Suppressor macrophage treated with lipopolysaccharide for 4 hours (primary cell): ENCODE measurements at places on chromosomes 6 and 20.

- no peak for DNase-seq
These were observed 45.9 kb upstream of the TGM3 start for GRCh38 chr20:2249935-2250334.

GRCh38 chr20:31652917-31653396 lies 15.2 kb downstream of the COX4I2 start:
- no peak for DNase-seq

DNA sequence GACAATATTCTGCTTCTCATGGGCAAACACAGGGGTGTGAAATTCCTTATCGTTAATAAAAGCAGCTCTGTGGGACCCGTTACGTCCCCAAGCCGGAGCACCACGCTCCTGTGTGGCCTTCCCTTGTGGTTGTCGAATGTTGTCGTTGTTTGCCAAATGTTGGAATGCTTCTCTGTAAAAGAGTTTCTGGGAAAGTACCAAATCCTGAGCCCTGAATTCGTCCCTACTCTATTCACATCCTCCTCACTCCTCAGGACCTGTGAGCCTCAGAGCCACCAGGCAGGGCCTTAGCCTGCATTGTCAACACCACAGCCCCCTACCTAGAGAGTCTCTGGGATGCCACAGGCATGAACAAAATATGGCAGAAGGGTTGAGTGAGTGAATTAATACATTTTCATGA lies 64.0 kb downstream of the THBS2 start:
- no peak for DNase-seq

- peak; percentile 70 for DNase-seq
These were observed 15.7 kb downstream of the AURKA start for GRCh38 chr20:56376331-56376730.

GRCh38 chr6:44441091-44441855 lies 53.8 kb downstream of the CDC5L start:
- no peak for DNase-seq

GRCh38 chr20:46671866-46672542 lies 17.2 kb downstream of the TP53RK start:
- DNase-seq: no peak

- no peak for DNase-seq
These were observed 76.0 kb downstream of the EZR start for GRCh38 chr6:158743033-158743651.

DNA sequence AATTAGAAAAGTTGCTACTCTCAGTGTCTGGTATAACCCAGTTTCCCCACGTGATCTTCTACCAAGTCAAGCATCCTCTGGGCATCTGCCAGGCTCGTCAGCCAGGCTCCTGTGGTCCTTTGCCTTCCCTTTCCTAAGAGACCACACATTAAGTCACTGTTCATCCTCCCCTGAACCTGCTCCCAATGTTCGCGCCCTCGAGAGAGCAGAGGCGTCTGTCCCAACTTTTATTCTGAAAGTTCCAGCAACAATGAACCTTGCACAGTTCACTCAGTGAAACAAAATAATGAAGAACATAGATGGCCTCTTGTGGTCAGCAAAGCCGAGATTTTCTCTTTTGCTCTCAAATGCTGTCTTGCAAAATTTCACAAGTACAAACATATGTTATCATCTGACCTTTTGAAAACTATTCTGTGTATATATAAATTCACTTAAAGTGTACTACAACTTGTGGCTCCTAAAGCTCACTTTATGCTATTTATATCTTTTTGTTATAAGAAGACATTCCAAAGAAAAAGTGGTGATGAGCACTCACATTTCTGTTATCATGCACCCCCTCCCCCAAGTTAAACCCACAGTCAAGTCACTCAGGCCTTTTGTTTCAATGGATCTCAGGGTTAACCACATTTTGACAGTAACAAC lies 39.2 kb upstream of the NHSL1 start:
- DNase-seq: no peak

DNA sequence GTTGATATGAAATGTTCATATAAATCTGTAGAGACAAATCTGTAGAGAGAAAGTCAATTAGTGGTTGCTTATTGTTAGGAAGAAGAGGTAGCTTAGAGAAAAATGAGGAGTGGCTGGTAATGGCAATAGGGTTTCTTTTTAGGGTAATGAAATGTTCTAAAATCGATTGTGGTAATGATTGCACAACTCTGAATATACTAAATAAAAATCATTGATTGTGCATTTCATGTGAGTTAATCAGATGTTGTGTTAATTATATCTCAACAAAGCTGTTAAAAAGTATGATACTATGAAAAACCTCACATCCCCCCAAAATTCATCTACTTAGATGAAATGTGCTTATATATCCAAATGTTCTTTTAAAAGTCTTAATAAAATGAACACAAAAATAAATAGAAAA lies 84.2 kb downstream of the CEP57L1 start:
- DNase-seq: no peak

DNA sequence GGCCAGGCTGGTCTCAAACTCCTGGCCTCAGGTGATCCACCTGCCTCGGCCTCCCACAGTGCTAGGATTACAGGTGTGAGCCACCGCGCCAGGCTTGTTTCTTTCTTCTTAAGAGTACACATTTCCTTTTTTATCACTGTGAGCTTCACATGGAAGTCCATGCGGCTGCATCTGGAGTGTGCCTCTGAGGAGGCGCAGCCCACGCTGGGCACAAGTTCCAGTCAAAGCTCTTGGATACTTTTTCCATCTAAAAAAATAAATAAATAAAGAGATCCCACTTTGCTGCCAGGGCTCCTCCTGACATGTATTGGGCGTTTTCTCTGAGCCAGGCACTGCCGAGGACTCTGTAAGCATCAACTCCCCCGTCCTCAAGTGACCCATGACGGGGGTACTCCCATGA lies 123.0 kb downstream of the PREX1 start:
- DNase-seq: no peak

DNA sequence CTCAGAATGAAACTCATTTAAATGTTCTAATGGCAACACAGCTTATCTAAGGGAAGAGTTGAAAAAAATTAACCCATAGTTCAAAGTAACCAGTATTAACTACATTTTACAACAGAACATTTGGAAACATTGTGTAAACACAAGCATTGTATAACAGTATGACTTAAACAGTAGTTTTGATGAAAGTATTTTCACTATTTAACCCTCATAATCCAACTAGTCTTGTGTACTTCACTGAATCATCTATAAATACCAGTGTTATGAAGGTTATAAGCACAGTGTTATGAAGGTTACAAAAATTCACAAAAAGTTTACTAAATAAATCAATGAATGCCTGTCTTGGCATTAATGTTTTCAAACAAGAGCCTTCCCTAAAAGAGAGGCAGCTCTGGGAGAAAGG lies 66.5 kb downstream of the REV3L start:
- DNase-seq: no peak

- no peak for DNase-seq
These were observed 11.8 kb downstream of the CLVS2 start for GRCh38 chr6:123007885-123008284.

GRCh38 chr20:20272686-20273085 lies 95.2 kb upstream of the INSM1 start:
- peak; percentile 53 for DNase-seq

GRCh38 chr6:5547556-5547955 lies 286.2 kb downstream of the FARS2 start:
- DNase-seq: no peak

DNA sequence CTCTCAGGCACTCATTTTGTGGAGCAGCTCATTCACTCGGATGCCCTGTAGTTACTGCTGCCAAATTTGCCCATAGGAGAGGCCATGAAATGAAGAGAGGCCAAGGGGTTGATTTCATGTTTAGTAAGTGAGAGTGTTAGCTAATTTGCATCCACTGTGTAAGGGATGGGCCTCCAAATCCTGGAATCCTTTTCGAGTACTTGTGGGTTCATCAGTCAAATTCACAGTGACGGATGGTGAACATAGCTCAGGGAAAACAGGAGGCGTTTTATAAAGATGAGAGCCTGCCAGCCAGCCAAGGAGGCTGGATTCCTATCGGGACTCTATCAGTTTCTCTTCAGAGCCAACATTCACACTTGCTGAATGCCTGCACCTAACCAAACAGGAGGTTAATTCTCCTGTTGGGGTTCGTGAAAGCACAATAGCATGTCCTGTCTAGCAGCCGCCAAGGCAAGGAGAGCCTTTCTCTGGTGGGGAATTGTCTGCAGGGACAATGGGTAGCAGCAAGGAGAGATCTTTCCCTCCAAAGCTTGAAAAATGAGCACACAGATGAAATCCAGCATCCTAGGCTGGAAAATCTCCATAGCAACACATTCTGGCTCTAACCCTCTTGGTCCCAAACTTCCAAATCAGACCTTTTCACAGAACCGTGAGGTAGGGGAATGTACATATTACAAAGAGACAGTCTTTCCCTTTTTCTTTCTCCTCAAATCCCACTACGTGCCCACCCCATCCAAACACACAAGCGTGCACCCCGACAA lies 231.4 kb upstream of the ECI2 start:
- DNase-seq: no peak

GRCh38 chr20:12610871-12611270 lies 397.9 kb upstream of the SPTLC3 start:
- no peak for DNase-seq

DNA sequence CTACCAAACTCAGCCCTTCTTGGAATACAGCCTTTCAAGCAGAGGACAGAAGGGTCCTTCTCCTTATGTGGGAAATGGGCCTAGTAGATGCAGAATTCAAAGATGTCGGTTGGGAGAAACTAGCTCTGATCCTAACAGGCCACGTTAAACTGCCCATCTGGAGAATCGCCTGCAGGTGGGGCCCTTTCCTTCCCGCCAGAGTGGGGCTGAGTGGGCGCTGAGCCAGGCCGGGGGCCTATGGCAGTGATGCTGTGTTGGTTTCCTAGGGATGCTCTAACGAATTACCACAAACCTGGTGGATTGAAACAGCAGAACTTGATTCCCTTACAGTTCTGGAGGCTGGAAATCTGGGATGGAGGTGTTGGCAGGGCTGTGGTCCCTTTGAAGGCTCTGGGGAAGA lies 9.1 kb downstream of the MAPK13 start:
- no peak for DNase-seq

DNA sequence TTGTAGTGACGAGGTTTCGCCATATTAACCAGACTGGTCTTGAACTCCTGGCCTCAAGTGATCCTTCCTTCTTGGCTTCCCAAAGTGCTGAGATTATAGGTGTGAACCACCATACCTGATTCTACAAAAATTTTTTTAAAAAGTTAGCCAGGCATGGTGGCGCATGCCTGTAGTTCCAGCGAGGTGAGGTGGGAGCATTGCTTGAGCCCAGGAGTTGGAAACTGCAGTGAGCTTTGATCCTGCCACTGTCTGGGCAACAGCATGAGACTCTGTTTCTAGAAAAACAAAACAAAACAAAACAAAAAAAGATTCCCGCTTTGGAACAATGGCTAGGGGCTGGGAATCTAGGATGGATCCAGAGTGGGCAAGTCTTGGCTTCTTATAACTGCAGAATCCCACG lies 35.1 kb upstream of the SALL4 start:
- DNase-seq: no peak

DNA sequence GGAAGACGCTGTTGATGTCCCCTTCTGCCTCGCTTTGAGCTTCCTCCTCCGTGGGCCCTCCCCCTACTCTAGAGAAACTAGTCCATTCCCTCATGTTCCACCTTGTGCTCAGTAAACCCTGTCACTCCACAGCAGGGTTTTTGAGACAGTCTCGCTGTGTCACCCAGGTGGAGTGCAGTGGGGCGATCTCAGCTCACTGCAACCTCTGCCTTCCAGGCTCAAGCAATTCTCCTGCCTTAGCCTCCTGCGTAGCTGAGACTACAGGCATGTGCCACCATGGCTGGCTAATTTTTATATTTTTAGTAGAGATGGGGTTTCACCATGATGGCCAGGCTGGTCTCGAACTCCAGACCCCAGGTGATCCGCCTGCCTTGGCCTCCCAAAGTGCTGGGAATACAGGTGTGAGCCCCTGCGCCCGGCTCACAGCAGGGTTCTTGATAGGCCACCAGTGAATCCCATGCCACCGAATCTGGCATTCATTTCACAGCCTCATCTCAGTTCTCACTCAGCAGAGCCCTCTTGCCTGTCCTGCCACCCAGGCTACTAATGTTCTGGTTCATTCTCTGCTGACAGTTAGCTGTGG lies 36.0 kb downstream of the PANK2 start:
- DNase-seq: no peak

DNA sequence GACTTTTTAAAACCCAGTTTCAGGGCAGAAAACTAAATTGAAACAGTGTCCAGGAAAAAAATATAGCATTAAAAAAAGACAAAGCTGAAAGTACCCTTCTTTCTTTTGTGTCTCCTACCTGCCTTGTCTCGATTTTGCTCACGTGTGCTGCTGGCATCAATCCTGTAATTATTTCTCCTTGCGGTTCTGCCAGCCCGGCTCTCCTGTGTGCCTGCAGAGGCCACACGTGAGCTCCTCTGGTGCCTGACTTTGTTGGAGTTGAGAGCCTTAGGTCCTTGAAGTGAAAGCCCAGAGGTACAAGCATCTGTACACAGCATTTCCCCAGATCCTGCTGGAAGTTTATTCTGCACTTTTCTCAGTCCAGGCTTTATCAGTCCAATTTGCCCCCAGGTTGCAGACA lies 36.5 kb downstream of the GHRH start:
- no peak for DNase-seq

DNA sequence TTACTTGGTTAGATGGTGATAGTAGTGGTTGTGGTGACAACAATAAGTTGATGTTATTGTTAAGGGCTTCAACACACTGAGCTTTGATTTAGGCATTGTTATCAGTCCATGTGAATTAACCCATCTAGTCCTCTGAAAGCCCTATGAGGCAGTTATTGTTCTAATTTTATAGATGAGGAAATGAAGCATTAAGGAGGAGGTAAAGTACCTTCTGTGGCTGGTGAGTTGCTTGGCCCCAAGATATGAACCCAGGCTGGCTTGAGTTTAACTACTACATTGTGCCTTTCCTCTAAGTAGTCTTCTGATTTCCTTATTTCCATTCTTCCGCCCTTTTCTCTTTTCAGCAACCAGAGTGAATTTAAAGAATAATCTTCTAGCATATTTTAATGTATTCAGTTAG lies 81.7 kb downstream of the QKI start:
- no peak for DNase-seq

- DNase-seq: peak; percentile 48
These were observed 10.2 kb upstream of the CST5 start for GRCh38 chr20:23889775-23890187.

- DNase-seq: no peak
These were observed 51.4 kb downstream of the LRRC1 start for GRCh38 chr6:53846250-53846649.

- peak; percentile 40 for DNase-seq
These were observed 9.7 kb upstream of the HMGA1 start for GRCh38 chr6:34226731-34227586.

- DNase-seq: no peak
These were observed 41.8 kb upstream of the TOP1 start for GRCh38 chr20:40986774-40987173.

DNA sequence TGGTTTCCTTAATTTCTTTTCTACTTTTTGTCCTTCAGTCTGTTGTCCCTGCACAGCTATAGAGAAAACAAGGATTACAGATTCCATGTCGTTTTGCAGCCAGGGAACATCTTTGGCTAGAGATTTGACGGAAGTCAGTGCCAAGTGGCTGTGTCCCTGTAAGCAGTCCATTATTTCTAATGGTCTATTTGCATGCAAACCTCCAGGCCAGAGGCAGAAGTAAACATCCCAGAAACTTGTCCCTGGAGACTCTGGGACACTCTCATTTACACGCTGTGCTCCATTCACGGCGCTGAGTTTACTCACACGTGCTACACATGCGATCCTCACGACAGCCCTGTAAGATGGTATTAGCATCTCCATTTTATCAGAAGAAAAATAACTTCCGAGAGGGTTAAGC lies 355.5 kb downstream of the PRKN start:
- no peak for DNase-seq
